ENCODE measurements at places on chromosomes 11 and 22.

- no peak for DNase-seq
Observed at GRCh38 chr22:43338766-43339345, 4.3 kb downstream of the SCUBE1 start.

- DNase-seq, result no peak
Observed at GRCh38 chr22:38578505-38578904, 8.5 kb upstream of the DMC1 start.

GRCh38 chr11:2193099-2193887, 21.7 kb upstream of the TH start:
- DNase-seq, result no peak

DNA sequence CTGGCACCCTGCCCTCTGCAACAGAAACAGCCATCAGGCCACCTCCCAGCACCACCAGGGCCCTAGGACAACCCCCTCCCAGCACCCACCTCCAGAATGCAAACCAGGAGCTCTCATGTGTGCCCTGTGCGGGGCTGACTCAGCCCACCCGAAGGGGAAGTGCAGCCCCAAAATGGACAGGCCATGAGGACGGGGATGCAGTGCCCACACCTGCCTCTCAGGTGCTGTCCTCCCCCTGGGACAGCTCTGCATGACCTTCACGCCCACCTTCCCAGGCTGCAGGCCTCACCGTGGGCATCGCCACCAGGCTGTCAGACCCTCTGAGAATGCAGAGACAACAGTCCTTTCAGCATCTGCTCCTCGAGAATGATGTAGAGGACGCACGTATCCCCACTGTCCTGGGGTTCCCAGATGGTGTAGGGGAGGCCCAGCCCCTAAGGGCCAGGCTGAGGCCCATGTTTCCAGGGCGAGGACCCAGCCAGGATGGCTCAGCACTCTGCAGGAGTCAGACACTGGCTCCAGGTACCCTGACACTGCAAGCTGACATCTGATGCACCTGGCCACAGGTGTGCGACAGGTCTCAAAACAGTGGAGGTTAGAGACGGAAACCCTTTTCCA, 13.5 kb downstream of the MOB2 start:
- DNase-seq, result no peak

- DNase-seq, result no peak
Observed at GRCh38 chr11:11215944-11216343, 137.1 kb downstream of the CSNK2A3 start.
